ENCODE measurements at places on chromosomes 12 and 14. TPM values are rescaled to one million over a fixed set of nuclear protein-coding genes. Genes with fewer than 3 reads are reported as not detected.

DNA sequence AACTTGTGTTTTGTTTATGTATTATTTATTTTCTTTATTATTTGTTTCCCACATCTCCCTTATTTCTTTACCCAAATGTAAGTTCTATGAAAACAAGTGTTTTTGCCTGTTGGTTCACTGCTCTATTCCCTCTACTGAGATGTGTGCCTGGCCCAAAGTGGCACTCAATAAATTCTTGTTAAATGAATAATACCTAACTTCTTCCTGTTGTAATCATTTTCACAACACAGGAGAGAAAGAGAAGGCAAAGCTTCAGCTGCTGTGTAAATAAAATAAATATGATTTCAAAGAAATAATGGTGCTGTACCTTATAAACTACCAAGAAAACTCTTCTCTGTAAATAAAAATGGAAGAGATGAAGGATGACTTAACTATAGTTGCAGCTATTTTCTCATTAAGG, 116.2 kb downstream of the TRHDE start:
- H3K36me3 ChIP-seq = no peaks in the 10 kb centered on the region
- no peaks in the 10 kb centered on the region for H3K27me3 ChIP-seq
- no peaks in the 10 kb centered on the region for H3K4me1 ChIP-seq
- no peak overlapping the region for H3K4me3 ChIP-seq
- DNase-seq = no peak

- H3K4me1 ChIP-seq = peaks cover 7% of the 10 kb centered on the region
- peak overlapping the region; percentile 47 for H3K27ac ChIP-seq
- peak; percentile 87 for DNase-seq
- H3K4me3 ChIP-seq = no peak overlapping the region
- H3K27me3 ChIP-seq = peaks cover 14% of the 10 kb centered on the region
- no peaks in the 10 kb centered on the region for H3K36me3 ChIP-seq
Measured at GRCh38 chr12:132356691-132357622, 27.6 kb upstream of the GALNT9 start.

DNA sequence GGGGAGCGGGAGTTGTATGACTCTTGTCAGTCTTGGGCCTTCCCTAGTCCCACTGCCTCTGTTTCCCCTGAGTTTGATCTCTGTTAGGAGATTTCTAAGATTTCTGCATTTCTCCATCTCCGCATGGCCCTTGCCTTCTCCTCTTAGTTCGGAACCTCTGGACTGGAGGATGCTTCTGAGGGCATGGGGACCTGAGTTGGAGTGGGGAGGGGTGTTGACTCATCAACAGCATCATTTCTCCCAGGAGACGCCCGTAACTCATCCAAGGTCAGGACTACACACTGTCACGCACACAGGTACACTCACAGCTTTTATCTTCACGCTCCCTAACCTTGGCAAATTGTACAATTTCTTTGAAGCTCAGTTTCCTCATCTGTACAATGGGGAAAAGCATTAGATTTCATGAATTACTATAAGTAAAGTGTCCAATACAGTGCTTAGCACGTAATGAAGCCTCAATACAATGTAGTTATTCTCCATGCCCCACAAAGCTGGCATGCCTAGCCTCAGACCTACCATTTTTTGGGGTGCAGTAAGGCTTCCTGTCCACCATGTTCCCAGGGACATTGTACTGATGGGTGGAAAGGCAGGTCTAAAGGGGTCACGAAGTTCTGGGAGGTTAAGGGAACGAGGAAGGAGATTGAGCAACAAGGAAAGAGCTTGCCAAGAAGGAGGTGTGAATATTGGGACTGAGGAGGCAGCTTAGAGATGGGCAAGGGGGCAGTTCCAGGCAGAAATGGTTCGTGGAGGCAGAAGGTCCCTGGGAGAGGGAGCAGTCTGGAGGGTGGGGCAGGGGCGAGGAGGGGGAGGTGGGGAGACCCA, 600 bp upstream of the LAG3 start:
- peak overlapping the region; percentile 96 for H3K27ac ChIP-seq
- no peaks in the 10 kb centered on the region for H3K27me3 ChIP-seq
- H3K4me1 ChIP-seq = peaks cover 65% of the 10 kb centered on the region
- peak overlapping the region; percentile 10 for H3K4me3 ChIP-seq
- H3K36me3 ChIP-seq = peaks cover 5% of the 10 kb centered on the region

OTX2 gene
- not detected for polyA plus RNA-seq

DNA sequence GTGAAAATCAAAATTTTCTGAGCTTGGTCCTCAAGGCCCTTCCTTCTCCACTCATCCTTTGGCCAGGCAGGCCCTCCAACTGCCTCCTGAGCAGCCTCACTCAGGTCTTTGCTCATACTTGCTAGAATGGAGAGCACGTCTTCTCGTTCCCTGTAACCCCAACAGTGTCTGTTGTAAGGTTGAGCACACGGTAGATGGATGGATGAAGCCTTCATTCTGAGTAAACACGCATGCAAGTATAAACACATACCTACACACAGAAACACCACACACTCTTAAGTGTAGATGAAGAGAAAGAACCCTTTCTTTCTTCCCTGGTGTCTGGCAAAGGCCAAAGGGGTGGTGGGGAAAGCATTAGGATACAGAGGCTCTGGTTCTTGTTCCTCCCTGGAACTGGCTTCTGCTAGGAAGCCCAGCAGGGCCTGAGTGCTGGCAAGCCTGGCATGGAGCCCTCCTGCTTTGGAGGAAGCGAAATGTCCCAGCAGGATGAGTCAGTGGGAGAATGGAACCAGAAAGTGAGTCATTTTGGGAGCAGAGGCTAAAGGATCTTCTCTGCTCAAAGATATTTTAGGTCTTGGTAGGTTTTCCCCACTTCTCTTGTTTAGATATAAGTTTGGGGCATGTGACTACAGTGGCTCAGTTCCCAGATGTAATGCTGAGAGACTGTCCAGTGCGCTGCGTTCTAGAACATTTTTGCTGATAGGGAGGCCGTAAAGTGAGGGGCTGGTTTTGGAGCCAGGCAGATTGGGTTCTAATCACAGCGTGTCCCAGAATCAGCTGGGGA, 127.4 kb downstream of the CACNA1C start:
- no peaks in the 10 kb centered on the region for H3K36me3 ChIP-seq
- DNase-seq = peak; percentile 94
- H3K4me1 ChIP-seq = no peaks in the 10 kb centered on the region
- peak overlapping the region; percentile 84 for H3K27ac ChIP-seq
- H3K4me3 ChIP-seq = no peak overlapping the region

NKX2-1 gene
- polyA plus RNA-seq = not detected

CLEC7A gene
- polyA plus RNA-seq = 1.8 TPM

DNA sequence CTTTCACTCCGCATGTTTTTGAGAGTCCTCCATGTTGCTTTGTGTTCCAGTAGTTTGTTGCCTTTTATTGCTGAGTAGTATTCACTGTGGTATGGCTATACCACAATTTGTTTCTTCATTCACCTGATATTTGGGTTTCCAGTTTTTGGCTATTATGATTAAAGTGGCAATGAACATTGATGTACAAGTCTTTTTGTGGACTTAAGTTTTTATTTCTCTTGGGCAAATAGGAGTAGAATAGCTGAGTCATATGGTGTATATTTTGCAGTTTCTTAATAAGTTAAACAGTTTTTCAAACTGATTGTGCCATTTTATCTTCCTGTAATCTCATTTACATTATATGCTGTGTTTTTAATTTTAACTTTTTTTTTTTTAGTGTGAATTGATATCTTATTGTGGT, 16.2 kb downstream of the ADIPOR2 start:
- H3K27me3 ChIP-seq = no peaks in the 10 kb centered on the region
- H3K27ac ChIP-seq = no peak overlapping the region
- no peak overlapping the region for H3K4me3 ChIP-seq
- no peak for DNase-seq
- H3K4me1 ChIP-seq = no peaks in the 10 kb centered on the region

DNA sequence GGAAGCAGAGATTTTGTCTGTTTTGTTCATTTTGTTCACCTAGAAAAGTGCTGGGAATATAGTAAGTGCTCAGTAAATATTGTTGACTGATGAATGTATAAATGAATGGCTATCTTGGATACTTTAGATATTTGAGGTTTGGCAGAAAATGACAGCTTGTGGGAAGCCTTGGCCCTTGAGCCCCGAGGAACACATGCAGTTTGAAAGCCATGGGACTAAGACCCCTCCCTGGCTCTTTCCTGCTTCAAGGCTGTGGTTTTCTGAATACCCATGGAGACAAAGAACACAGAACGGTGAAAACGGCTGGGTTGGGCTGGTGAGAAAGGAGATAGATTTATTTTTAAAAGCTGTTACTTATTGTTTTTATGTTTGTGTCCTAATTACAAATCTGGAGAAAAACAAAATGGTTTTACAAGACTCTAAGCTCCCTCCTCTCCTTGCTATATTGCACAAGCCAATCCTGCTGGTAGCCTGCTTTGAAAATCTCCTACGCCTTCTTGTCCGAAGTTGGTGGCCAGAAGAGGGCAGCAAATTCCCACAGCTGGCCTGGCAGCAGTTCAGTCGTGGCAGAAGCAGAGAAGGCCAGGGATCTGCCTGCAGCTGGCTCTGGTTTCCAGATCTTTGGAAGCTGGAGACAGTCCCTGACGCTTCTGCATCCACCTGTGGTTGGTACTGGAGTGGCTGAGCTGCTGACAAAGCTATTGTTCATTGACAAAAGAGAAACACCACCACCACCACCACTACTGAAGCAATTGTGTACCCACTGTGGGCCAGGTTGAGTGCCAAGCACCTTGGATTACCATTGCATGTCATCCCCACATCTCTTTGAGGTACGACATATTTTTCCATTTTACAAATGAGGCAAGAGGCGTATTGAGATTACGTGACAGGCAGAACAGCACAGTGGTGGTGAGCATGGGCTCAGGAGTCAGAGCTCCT, 5.2 kb upstream of the KRT85 start:
- H3K36me3 ChIP-seq = no peaks in the 10 kb centered on the region
- H3K4me1 ChIP-seq = no peaks in the 10 kb centered on the region
- no peaks in the 10 kb centered on the region for H3K27me3 ChIP-seq
- no peak overlapping the region for H3K27ac ChIP-seq

- no peaks in the 10 kb centered on the region for H3K4me1 ChIP-seq
- H3K4me3 ChIP-seq = no peak overlapping the region
- no peaks in the 10 kb centered on the region for H3K36me3 ChIP-seq
- DNase-seq = no peak
- H3K27ac ChIP-seq = no peak overlapping the region
Measured at GRCh38 chr12:119570771-119571170, 22.8 kb upstream of the TMEM233 start.

- no peaks in the 10 kb centered on the region for H3K27me3 ChIP-seq
- H3K4me1 ChIP-seq = peaks cover 18% of the 10 kb centered on the region
- H3K27ac ChIP-seq = no peak overlapping the region
- peak overlapping the region; percentile 54 for H3K4me3 ChIP-seq
- no peaks in the 10 kb centered on the region for H3K36me3 ChIP-seq
- DNase-seq = no peak
Measured at GRCh38 chr12:78864870-78865463, 393 bp downstream of the SYT1 start.

DNA sequence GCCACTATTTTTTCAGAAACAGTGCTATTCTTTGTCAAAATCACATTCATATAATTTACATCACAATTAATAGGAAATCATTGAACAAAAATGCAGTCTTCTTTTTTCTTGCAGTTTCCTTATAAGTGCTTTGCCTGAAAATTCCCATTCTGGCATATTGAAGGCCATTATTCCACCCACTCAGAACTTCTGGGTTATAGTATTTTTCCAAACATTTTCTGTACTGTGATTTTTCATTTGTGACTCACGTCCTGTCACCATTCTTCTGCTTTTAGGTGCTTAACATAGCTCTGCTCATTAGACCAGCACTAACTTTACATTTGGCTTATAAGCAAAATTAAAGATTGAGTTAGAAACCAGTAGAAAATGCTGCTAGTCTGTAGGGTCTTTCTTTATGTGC, 241.0 kb upstream of the NPAS3 start:
- no peaks in the 10 kb centered on the region for H3K4me1 ChIP-seq
- H3K36me3 ChIP-seq = no peaks in the 10 kb centered on the region
- H3K4me3 ChIP-seq = no peak overlapping the region
- H3K27me3 ChIP-seq = no peaks in the 10 kb centered on the region

DNA sequence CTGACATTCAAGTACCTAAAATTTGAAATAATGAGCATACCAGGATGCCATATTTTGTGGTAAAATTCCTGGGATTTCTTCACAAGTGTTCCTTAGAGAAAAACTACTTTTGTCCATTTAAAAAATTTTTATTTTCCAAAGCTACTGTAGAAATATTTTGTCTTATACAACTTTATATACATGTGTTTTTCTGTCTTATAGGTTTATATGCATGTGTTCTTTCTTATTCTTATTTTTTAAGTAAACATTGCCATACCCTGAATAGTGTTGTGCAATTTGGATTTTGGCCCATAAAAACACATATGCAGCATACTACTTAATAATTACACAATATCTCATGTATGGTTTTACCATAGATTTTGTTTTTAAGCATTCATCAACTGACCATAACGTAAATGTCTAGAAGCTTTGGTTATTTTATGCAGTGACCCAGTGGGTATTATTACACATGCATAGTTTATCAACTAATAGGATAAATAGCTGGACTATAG, 1107.4 kb upstream of the SEL1L start:
- H3K4me3 ChIP-seq = no peak overlapping the region
- no peaks in the 10 kb centered on the region for H3K4me1 ChIP-seq
- no peak overlapping the region for H3K27ac ChIP-seq
- DNase-seq = no peak
- H3K27me3 ChIP-seq = no peaks in the 10 kb centered on the region

GRCh38 chr14:27528328-27528727, 930.5 kb upstream of the NOVA1 start:
- no peak overlapping the region for H3K27ac ChIP-seq
- no peaks in the 10 kb centered on the region for H3K4me1 ChIP-seq
- no peaks in the 10 kb centered on the region for H3K27me3 ChIP-seq
- no peak overlapping the region for H3K4me3 ChIP-seq
- no peak for DNase-seq
- H3K36me3 ChIP-seq = no peaks in the 10 kb centered on the region

RPGRIP1 gene
- polyA plus RNA-seq = 0.25 TPM

CDCA3 gene
- 31.2 TPM for polyA plus RNA-seq

- no peak overlapping the region for H3K27ac ChIP-seq
- H3K27me3 ChIP-seq = no peaks in the 10 kb centered on the region
- no peaks in the 10 kb centered on the region for H3K36me3 ChIP-seq
- DNase-seq = no peak
Measured at GRCh38 chr12:103908877-103909276, 21.3 kb upstream of the HSP90B1 start.

DNA sequence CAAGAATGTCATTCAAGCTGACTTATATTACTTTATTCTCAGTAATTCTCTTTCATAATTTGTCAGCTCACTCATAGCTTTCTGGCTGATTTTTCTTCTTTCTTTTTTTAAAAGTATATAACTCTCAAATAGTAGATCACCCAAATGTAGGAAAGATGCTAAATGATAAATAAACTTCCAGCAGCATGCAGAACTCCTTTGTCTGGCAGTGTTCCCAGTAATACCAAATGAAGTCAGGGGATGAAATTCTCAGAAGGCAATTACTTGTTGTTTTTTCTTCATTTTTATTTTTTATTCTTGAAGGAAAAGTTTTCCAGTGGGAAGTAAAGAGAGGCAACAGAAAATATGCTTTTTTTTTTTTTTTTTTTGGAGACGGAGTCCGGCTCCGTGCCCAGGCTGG, 133.3 kb upstream of the SLCO1C1 start:
- H3K27ac ChIP-seq = no peak overlapping the region
- H3K36me3 ChIP-seq = no peaks in the 10 kb centered on the region
- no peaks in the 10 kb centered on the region for H3K4me1 ChIP-seq
- no peak overlapping the region for H3K4me3 ChIP-seq
- H3K27me3 ChIP-seq = no peaks in the 10 kb centered on the region
- no peak for DNase-seq

EML5 gene
- polyA plus RNA-seq = under 0.01 TPM

- no peak overlapping the region for H3K27ac ChIP-seq
- no peaks in the 10 kb centered on the region for H3K36me3 ChIP-seq
- no peak overlapping the region for H3K4me3 ChIP-seq
- DNase-seq = no peak
Measured at GRCh38 chr12:107458163-107458562, 227.4 kb upstream of the PWP1 start.

GRCh38 chr12:64608901-64609535, 1.3 kb upstream of the RASSF3 start:
- H3K27me3 ChIP-seq = no peaks in the 10 kb centered on the region
- H3K4me3 ChIP-seq = peak overlapping the region; percentile 81
- DNase-seq = no peak
- H3K4me1 ChIP-seq = peaks cover 19% of the 10 kb centered on the region

TPPP2 gene
- not detected for polyA plus RNA-seq

IL31 gene
- polyA plus RNA-seq = not detected
